ENCODE measurements at places on chromosomes 3 and 15. TPM values are rescaled to one million over a fixed set of nuclear protein-coding genes. Genes with fewer than 3 reads are reported as not detected.

HRH1 gene
- total RNA-seq, result 9.3 TPM

IL1RAP gene
- total RNA-seq, result 26.0 TPM

PHC3 gene
- 46.9 TPM for total RNA-seq

TRPC1 gene
- 12.0 TPM for total RNA-seq

ISG20 gene
- total RNA-seq, result 15.7 TPM

BLM gene
- total RNA-seq, result 1.7 TPM

FEZF2 gene
- total RNA-seq, result not detected

DLL4 gene
- 20.9 TPM for total RNA-seq

MYZAP gene
- total RNA-seq, result 15.2 TPM

OR5K2 gene
- total RNA-seq, result not detected
